Activated CD8-positive, alpha-beta T cell treated with anti-CD3 and anti-CD28 coated beads, Interleukin-2, amount 10 ng/mL, durations not matched to agents 7 days and 5 days (primary cell): ENCODE measurements at places on chromosomes 5 and 9. TPM values are rescaled to one million over a fixed set of nuclear protein-coding genes. Genes with fewer than 3 reads are reported as not detected.

COL27A1 gene
- 0.99 TPM for total RNA-seq

CER1 gene
- not detected for total RNA-seq

ZBTB34 gene
- 8.1 TPM for total RNA-seq

PDLIM7 gene
- 67.3 TPM for total RNA-seq

CHSY3 gene
- not detected for total RNA-seq

PCDHB2 gene
- not detected for total RNA-seq

DNA sequence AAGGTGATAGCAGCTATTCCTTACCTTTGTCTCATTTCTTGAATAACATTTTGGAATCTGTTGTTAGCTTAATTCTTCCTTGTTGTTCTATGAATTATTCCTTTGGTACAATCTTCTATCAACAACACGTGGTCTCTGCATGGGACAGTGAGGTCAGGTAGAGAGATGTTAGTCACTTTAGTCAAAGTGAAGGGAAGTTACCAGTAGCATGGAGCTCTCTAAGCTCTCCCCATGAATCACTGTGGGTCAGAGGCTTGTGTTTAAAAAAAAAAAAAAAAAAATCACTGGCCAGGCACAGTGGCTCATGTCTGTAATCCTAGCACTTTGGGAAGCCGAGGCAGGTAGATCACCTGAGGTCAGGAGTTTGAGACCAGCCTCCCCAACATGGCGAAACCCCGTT, 116.0 kb downstream of the GOLPH3 start:
- DNase-seq: no peak

- DNase-seq: no peak
Observed at GRCh38 chr9:98552331-98552730, 156.4 kb downstream of the GABBR2 start.

GRCh38 chr5:104111632-104112031, 549.0 kb upstream of the NUDT12 start:
- DNase-seq: no peak

- DNase-seq: no peak
Observed at GRCh38 chr9:83313781-83314180, 224.4 kb downstream of the FRMD3 start.

DNA sequence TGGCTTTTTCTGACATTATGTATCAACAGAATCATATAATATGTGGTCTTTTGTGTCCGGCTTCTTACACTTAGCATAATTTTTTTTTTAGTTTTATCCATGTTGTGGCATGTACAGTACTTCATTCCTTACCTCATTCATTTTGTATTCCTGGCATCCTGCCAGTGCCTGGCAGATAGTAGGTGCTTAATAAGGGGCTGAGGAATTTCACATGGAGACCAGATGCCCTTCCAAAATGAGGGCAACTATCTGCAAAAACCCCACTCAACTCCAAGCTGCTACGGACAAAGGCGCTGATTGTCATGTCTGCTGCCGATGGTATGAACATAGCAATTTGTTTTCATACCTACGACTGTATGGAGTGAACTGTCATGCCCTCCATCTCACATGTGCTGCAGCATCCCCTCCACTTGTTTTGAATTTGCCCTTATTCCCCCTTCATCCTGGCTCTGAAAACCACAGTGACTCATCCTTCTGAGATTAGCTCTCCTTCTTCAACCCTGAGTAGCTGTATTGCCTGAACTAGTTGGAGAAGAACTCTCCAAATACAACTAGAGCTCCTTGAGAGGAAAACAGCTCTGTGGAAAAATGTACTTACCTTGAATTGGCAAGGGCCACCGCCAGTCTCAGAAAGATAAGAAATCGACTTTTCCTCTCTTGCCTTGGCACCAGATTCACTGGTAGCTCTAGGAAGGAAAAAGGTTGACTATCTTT, 41.3 kb upstream of the FOXE1 start:
- DNase-seq: no peak

GRCh38 chr9:18504707-18505106, 30.8 kb downstream of the ADAMTSL1 start:
- no peak for DNase-seq

GRCh38 chr9:137455359-137455991, 3.7 kb downstream of the NSMF start:
- no peak for DNase-seq

DNA sequence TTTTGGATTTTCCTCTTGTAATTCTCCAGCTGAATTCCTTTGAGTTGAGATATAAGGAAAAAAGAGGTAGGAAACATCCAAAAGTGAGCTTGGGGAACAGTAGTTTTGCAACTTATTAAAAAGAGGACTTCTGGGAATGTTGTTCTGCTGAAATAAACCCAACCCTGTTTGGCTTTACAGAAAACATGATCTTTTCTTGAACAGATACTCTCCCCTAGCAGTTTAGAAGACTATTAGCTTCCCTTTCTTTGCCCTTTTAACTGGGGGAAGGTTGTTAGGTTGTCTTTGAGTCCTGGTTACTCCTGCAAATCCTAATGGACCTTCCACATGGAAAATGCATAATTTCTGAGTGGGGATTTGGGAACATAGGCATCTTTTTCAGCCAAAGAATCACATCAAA, 168.7 kb upstream of the RPS23 start:
- no peak for DNase-seq

- DNase-seq: no peak
Observed at GRCh38 chr9:126623667-126624478, 10.1 kb downstream of the LMX1B start.

DNA sequence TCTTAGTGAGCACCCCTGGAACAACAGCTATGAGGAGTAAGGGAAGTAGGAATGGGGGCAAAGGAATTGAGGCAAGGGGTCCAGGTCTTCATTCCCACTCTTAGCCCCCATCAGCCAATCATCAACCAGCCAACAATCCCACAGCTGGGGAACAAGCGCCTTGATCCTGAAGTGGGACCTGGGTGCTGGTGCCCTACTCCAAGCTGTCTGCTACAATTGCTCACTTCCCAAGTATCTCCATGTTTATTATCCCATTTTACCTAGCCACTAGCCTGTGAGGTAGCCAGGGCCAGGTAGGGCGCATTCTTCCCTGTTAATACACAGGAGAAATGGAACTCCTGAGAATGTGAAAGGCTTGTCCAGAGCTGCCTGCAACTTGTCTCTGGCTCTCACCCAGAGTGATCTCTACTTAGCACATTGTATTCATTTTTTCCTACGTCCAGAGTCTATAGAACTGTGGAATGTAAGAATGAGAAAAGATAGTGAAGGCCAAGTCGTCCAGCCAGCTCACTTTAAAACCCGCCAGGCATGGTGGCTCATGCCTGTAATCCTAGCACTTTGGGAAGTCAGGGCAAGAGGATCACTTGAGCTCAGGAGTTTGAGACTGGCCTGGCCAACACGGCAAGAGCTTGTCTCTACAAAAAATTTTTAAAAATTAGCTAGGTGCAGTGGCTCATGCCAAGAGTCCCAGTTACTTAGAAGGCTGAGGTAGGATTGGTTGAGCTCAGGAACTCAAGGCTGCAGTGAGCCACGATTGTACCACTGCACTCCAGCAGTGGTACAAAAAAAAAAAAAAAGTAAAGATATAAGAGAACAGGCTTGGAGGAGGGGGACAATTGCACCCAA, 6.2 kb upstream of the DNAJC18 start:
- no peak for DNase-seq
